ENCODE measurements at places on chromosomes 6 and 20.
A peak's percentile ranks its signal among the peaks of the same experiment; 100 is the strongest.

DNA sequence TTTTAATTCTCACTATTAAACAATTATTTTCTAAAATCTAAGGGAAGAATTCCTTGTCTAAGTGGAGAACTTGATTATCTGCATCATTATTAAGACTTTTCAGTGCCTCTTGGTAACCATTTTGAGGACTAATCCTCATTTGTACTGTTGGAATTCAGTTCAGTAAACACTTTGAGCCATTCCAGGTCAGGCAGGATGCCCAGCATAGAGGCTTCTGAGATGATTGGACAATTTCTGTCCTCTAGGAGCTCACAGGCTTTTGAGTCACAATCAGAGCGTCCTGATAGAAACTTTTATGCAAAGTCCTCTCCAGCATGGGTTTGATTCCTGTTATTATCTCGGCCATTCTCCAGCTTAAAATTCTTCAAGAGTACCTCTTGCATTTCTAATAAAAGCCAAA, 1304.6 kb downstream of the EPHA7 start:
- no peak for DNase-seq

DNA sequence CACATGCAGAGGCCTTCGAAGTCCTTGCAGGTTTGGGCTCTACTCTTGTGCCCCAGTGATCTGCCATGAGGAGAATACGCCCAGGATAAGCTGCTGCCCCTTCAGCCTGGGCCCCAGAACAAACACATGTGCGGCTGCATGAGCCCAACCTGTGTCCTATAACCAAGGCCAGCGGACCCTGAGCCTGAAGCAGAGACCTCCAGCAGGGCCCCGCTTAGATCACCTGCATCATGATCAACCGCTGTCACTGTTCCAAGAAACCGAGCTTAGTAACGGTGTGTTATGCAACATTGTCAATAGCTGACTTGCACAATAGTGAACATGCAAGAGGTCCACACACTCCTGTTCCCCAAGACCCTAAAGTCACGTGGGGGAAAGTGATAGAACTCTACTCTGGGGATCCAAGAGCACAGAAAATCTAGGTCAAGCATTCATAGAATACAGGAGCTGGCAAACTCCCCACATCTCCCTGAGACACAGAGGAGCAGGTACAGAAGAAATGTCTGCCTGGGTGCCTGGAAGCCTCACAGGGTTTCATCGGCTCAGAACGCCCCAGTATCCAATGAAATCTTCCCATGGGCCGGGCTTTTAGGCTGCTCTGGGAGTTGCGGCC, 136.2 kb downstream of the BMP7 start:
- no peak for DNase-seq

DNA sequence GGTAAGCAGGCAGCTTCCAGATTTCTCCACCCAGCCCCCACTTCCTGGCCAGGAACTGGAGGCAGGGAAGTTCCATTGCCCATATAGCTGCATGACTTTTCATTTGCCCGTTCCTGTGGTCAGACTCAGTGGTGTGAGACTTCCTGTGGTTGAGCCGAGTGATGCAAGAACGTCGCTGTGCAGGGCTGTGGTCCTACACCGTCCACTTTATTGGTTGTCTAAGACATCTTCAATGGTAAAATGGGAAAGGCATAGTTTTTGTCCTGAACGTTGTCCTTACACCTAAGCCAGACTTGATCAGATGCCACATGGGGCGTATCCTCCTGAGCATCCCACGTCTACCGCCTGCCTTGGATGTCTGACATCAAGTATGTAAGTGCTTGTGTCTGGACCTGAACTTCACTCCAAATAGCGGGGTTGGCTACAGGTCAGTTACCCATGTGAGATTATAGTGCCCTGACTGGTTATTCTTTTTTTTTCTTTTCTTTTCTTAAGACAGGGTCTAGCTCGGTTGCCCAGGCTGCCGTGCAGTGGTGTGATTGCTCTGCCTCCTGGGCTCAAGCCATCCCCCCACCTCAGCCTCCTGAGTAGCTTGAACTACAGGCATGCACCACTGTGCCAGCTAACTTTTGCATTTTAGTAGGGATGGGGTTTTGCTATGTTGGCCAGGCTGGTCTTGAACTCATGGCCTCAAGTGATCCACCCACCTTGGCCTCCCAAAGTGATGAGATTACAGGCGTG, 25.9 kb upstream of the GTSF1L start:
- DNase-seq, result no peak

DNA sequence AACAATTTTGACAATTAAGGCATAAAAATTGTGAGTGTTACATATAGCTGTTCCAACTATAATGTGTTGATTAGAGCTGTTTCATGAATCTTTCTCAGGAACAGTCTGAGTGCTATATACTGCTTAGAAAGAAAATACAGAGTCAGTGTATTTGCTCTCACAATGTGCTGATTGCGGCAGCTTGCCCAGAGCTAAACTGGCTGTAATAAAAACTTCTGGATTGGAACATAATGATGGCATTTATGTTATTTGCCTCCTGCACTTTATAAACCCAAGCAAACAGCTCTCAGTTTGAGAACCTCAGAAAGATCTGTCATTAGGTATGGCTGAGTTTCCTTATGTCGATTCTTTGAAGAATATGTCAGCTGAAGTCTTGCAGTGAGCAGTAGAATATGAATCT, 29.5 kb downstream of the FLRT3 start:
- no peak for DNase-seq

DNA sequence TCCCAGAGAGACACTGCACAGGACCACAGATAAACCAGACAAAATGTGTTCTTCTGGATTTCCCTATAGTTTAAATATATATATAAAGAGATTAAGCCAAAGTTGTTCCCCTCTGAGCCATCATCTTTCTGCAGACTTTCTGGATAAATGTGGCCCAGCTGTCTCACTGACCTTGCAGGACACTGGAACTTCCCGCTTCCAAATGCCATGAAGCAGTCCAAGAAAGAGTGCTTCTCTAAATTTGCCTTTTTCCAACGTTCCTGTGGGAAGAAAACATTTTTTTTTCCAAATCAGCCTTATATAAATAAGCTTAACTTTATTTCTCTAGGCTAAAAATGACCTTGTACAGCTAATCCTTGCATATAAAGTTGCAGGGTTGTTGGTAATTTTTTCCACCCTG, 65.7 kb downstream of the CYP39A1 start:
- DNase-seq, result no peak

GRCh38 chr6:113873043-113873667, 16.0 kb downstream of the MARCKS start:
- peak; percentile 25 for DNase-seq

DNA sequence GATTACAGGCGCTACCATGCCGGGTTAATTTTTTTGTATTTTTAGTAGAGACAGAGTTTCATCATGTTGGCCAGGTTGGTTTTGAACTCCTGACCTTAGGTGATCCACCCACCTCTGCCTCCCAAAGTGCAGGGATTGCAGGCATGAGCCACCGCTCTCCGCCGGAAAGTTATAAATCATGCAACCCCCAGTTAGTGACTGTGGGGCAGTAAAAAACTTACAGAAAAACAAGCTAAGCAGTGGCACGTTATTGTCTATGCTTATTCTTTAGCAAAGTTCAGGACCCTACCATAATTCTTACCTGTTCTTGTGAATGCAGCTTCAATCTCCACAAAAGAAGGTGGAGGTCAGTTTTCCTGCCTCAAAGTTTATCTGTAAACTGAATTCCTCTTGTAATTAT, 47.5 kb upstream of the BTN3A2 start:
- no peak for DNase-seq

- no peak for DNase-seq
These were observed 17.7 kb downstream of the GTF2H5 start for GRCh38 chr6:158185729-158186456.

DNA sequence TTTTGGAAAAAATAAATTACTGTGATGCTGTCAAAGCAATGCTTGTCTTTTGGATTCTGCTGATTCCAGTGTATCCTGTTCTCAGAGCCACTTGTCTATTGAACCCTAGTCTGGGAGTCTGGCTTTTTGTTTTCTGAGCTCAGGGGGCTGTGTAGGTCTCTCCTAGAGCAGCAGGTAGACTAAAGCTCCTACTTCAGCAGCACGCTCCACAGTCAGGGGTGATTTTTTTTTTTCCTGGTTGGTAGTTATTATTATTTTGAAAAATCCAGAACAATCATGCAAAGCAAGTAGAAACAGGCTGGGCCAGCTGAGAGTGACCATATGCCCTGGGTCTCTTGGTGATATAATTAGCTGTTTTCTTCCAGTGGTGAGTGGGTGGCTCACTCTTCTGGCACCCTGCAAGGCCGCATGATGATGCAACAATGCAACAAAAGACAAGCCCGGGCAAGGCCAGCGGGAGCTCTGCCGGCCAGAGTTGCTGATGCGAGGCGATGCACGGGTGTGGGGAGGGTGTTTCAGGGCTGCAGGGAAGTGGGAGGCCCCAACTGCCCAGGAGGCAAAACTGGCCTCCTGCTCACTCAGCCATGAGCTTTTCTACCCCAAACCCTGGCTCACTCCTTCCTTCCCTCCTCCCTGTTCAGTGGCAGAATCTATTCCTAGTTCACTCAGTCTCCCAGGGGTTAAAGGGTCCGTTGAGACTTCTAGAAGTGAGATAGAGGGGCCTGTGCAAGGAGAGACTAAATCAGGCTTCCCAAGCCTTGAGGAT, 11.5 kb upstream of the CDKN1A start:
- peak; percentile 65 for DNase-seq

DNA sequence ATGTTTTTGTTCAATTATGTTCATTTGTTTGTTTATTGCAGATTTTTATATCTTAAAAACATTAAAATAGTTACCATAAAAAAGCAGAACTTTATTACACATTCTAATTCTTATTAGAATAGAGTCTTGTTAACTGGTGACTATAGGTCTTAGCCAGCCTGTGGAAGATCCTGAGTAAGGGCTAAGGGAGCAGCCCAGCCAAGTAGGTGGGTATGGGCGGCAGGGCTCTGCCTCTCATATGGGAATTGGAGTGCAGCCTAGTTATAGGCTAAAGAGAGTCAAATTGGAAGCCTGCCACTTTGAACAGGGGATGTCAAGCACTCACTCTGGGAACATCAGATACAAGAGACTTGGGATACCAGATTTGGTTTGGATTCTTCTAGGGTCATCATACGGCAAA, 10.5 kb upstream of the HSF2 start:
- DNase-seq, result no peak

DNA sequence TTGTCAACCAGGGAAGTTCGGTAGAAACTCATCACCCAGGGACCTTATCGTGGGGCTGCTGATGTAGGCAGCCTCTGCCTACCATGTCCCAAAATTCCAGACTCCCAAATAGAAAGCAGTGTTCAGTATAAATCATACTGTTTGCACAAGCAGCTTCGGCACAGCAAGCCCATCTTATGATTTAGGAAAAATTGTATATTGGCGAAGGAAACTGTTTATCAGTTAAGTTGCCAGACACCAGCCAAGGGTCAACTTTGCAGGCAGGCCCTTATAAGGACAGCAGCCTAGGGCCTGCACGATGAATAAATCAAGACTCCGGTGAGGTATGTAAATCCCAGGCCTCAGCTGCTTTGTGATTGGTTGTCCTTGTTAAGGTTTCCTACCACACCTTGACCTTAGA, 36.8 kb downstream of the GFOD1 start:
- no peak for DNase-seq

- no peak for DNase-seq
These were observed 226.9 kb downstream of the TBC1D7 start for GRCh38 chr6:13101409-13101808.

DNA sequence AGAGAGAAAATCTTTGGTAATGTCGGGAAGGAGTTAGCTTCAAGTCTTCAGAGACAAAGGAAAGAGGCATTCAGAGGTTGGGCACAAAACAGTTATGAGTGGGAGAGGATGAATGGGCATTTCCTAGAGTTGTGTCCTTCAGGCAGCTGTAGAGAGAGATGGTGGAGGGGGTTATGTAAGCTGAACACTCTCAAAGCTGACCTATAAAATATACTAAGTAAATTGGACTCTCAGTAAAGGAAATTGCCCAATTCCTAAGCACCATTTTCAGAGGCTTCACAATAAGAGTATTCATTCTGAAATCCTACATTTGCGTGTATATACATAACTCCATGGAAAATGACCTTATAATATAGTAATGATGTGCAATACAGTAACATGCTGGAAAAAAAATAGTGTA, 161.2 kb downstream of the KCNQ5 start:
- DNase-seq, result no peak

- no peak for DNase-seq
These were observed 15.7 kb downstream of the SASH1 start for GRCh38 chr6:148358196-148358785.

DNA sequence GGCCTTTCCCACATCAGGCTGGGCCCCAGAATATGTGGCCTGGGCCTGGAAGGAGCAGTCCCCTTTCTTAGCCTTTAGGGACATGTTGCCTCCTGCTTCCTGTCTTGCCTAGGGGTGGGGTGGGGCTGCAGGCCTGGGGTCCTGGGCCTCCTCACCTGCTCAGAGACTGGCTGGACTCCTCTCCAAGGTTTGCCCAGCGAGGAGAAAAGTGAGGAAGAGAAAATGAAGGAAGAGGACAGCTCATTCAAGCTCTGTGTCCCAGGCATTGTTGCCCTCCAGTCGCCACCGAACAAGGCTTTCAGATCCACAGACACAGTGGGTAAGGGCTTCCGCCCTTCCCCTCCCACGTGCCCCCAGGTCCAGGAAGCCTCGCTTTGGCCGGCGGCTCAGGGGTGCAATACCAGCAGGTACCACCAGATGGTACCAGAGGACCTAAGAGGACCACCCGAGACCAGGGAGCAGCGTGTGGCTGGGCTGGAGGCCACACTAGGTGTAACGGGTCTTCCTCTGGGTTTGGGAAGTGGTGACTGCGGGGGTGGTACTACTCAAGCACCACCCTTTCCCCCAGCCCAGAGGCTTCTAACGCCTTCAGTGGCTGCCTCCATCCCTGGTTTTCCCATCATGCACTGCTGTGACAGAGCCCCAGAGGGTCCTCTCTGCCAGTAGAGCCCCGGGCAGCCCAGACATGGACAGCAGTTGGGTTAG, 5.5 kb upstream of the BAK1 start:
- peak; percentile 55 for DNase-seq

DNA sequence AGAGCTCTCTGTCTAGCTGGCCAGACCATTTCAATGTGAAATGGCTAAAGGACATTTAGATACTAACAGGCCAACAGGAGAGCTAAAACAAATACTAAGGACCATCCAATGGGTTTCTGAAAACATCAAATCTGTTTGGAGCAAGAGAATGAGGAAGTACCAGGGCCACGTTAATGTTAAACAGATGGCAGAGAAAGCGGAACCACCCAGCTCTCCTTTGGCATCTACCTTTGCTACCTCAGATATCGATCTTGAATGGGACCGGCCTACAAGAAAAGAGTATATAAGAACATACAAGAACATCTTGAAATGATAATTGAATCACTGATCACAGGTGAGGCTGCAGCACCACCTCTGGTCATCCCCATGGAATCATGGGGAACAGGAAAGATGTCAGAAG, 31.8 kb downstream of the KCNK5 start:
- no peak for DNase-seq

DNA sequence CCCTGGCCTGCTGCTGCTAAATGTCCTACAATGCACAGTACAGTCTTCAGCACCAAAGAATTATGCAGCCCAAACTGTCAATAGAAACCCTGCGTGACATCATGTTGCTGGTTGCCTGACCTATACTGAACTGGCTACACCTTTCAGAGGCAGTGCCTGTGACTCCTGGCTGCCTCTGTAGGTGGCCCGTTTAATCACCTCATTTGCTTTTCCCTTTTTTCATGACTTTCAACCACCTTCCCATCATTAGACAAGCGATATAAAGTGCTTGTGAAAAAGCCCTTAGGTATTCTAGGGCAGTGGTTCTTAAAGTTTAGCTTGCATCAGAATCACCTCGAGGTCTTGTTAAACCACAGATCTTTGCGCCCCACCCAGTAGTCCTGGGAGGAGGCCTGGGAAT, 33.0 kb upstream of the RIPOR2 start:
- DNase-seq, result no peak

All from putamen (tissue), 1 donor.